ENCODE measurements at places on chromosomes 12 and 14.

DNA sequence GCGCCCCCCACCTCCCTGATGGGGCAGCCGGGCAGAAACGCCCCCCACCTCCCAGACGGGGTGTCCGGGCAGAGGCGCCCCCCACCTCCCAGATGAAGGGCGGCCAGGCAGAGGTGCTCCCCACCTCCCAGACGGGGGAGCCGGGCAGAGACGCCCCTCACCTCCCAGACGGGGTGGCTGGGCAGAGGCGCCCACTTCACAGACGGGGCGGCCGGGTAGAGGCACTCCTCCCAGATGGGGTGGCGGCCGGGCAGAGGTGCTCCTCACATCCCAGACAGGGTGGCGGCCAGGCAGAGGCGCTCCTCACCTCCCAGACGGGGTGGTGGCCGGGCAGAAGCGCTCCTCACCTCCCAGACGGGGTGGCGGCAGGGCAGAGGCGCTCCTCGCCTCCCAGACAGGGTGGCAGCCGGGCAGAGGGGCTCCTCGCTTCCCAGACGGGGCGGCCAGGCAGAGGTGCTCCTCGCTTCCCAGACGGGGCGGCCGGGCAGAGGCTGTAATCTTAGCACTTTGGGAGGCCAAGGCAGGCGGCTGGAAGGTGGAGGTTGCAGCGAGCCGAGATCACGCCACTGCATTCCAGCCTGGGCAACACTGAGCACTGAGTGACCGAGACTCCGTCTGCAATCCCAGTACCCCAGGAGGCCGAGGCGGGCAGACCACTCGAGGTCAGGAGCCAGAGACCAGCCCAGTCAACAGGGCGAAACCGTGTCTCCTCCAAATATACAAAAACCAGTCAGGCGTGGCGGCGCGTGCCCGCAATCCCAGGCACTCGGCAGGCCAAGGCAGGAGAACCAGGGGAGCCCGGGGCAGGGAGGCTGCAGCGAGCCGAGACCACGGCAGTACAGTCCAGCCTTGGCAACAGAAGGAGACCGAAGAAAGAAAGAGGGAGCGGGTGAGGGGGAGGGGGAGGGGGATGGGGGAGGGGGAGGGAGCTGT is 12.9 kb upstream of the PXN start:
- no peak for DNase-seq

- no peak for DNase-seq
Measured at GRCh38 chr12:49545815-49546214, 7.0 kb downstream of the KCNH3 start.

GRCh38 chr12:59723520-59723919 is 127.7 kb downstream of the SLC16A7 start:
- no peak for DNase-seq

DNA sequence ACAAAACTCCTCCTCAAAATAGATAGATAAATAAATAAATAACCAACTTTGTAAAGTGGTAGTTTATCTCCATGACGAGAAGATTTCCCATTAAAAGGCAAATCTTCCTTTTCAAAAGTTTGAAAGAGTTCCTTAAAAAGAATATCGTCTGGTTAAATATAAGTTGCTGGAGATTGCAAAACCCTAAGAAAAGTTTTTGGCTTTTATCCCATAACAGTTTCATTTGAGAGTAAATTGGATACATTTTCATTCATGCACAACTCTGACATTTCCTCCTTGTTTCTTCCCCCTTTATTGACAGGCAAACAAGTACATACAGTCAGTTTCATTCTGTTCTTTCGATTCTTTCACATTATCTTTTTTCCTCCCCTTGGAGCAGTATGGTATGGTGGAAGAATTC is 45.4 kb upstream of the BTG1 start:
- DNase-seq, result no peak

DNA sequence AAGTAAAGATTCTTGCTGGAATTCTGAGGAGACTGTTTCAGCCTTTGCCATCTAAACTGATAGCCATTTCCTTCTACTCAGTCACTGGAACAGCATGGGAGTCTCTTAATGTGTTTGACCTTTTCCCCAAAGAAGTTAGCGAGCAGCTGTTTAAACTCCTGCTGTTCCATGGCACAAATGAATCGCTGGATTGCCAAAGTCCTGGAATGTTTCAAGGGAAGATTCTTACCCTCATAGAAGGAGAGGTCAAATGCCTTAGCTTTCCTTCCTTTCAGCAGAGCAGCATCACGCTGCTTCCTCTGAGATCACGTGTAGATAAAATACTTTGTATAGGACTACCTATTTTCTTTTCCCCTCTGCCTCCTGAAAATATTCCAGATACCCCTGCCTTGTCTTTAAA is 10.5 kb upstream of the NR2C1 start:
- DNase-seq, result peak; percentile 30

DNA sequence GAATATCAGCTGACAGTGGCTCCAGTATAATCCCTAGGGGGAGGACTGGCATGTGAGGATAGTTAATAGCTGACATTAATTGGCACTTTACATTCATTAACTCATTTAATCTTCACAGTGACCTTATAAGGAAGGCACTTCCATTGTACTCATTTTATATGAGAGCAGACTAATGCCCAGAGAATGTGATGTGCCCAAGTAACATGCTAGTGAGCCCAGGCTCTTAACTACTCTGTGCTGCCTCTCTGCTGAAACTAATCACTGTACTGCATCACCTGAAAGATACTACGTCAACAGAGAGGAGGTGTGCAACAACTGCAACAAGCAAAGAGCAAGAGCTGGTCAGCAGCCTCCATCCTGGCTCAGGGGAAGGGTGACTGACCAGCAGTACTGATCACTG is 40.1 kb downstream of the GALNT4 start:
- no peak for DNase-seq

- no peak for DNase-seq
Measured at GRCh38 chr12:100156731-100157426, 14.2 kb upstream of the BLTP3B start.

GRCh38 chr12:25924491-25925001 is 33.9 kb upstream of the RASSF8 start:
- no peak for DNase-seq

- no peak for DNase-seq
Measured at GRCh38 chr12:51818566-51819300, 29.8 kb downstream of the FIGNL2 start.

DNA sequence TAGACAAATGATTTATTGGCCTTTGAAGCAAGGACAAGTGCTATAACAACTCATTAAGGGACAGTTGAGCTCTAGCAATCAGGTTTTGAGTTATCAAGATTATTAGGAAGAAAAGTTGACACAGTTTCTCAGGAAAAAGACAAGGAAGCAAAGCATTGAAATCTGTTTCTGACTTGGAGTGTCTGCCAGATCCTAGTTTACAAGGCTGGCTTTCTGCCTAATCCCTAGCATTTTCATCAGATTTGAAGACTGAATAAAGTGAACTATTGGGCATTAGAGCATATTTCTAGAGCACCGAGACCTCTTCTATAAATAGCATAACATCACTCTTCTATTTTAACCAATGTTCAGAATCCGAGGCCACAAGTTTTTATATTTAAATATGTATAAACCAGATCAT is 7.0 kb downstream of the SYT1 start:
- DNase-seq, result no peak

Measured in hepatocyte (in vitro differentiated cells).